ENCODE measurements at places on chromosomes 6 and 20. TPM values are rescaled to one million over a fixed set of nuclear protein-coding genes. Genes with fewer than 3 reads are reported as not detected.

WFDC5 gene
- total RNA-seq = not detected

CCM2L gene
- total RNA-seq = 0.11 TPM

ME1 gene
- 38.5 TPM for total RNA-seq

CDH4 gene
- 3.2 TPM for total RNA-seq

DNA sequence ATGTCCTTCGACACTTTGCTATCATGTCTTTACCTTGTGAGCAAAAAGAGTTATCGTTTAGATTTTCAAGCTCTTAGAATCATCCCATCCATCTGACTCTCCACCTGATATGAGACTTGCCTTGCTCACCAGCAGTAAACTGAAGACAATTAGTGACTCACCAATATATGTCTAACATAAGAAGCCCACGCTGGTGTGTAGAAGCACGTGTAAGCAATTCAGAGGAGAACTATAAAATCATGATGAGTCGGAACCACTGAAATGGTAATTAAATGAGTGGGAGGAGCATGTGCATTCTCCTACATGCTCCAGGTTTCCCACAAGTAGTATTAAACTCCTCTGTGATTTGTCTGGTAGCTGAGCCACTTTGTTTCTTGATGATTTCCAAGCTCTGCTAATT lies 181.6 kb upstream of the RNF217 start:
- no peaks in the 10 kb centered on the region for H3K4me1 ChIP-seq
- H3K27me3 ChIP-seq = no peaks in the 10 kb centered on the region
- peak; percentile 4 for DNase-seq
- no peak overlapping the region for H3K4me3 ChIP-seq
- no peak overlapping the region for H3K27ac ChIP-seq

DNA sequence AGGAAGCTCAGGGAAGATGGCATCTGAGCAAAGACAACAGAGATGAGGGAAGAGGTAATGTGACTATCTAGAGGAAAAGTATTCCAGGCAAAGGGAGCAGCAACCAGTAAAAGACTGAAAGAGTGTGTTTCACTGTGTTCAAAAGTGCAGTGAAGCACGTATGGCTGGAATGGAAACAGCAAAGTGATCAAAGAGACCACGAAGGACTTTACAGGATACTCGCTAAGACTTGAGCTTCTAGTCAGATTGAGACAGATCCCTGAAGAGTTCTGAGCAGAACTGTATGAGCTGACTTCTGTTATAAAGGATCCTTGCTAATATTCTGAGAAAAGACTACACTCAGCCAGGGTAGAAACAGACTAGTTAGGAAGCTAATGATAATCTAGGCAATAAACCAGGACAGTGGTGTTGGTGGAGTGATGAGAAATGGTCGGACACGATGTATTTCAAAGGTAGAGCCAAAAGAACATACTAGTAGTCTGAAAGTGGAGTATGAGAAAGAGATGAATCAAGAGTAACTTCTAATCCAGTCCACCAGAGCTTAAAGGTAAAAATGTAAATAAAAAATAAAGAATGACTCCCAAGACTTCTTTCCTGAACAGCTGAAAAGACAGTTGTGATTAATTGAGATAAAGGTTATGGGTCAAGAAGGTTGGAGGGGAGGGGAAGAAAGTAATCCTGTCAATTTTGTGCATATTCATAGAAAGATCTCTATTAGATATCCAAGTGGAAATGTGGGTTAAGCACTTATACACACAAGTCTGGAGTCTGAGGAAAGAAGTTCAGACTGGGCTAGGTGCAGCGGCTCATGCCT lies 14.2 kb downstream of the SEC63 start:
- H3K36me3 ChIP-seq = no peaks in the 10 kb centered on the region
- no peaks in the 10 kb centered on the region for H3K4me1 ChIP-seq
- H3K27me3 ChIP-seq = no peaks in the 10 kb centered on the region
- peak; percentile 8 for DNase-seq
- H3K27ac ChIP-seq = no peak overlapping the region

- no peaks in the 10 kb centered on the region for H3K27me3 ChIP-seq
- no peak overlapping the region for H3K4me3 ChIP-seq
- H3K36me3 ChIP-seq = peaks cover 17% of the 10 kb centered on the region
- H3K27ac ChIP-seq = no peak overlapping the region
- H3K4me1 ChIP-seq = no peaks in the 10 kb centered on the region
Measured at GRCh38 chr20:63714858-63715257, 7.0 kb downstream of the ZGPAT start.

- H3K27me3 ChIP-seq = no peaks in the 10 kb centered on the region
- peak; percentile 94 for DNase-seq
- H3K36me3 ChIP-seq = no peaks in the 10 kb centered on the region
- H3K4me3 ChIP-seq = no peak overlapping the region
- H3K4me1 ChIP-seq = peaks cover 5% of the 10 kb centered on the region
Measured at GRCh38 chr6:133099573-133099972, 141.6 kb upstream of the EYA4 start.

All from astrocyte (in vitro differentiated cells and primary cell).